Right forelimb (tissue), 1 donor: ENCODE measurements at places on chromosomes 11 and 22.

DNA sequence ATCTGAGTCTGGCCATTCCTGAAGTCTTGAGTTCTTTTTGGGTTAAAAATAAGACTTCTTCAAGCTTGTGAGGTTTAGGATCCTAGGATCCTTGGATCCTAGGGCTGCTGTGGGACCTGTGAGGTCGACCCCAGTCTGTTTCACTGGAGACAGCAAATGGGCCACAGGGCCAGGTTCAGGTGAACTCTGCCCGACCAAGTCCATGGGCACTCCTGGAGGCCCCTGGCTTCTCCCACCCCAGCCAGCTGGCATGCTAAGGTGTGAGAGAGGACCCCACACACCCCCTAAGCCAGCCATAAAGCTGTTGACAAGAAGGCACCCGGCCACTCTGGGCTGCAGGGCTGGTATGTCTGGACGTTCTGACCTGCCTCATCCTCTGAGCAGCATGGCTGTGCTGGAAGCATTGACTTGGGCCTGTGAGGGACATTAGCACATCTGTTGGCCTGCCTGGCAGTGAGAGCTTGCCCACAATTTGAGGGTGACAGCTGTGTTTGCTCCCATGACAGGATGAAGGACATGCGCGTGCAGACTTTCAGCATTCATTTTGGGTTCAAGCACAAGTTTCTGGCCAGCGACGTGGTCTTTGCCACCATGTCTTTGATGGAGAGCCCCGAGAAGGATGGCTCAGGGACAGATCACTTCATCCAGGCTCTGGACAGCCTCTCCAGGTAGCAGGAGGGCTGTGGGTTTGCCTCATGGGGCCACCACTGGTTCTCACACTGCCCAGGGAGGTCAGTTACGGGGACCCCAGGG is 16.0 kb downstream of the CLDN5 start:
- DNase-seq: no peak

DNA sequence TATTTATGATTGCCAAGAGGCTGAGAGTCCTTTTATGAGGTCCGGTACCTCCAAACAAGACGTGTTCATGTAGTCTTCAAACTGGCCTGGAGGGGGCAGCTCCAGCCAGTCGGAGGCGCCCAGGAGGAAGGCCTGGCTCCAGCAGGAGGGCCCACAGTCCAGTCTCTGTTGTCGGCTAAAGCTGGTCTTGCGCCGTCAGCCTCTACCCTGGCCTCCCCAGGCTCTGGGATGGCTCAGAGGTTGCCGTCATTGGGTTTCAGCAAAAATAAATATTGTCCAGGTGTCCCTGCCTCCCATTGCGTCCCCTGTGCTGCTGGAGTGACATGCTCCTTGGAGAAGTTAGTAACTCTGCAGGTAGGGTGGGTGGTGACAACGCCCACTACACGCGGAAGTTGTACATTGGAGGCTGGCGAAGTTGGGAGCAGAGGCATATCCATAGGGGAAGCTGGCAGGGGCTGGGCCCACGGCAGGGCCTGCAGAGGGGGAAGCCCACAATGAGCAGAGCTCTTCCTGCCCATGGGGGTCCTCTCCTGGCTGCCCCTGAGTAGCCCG is 1.0 kb upstream of the SLC25A1 start:
- peak; percentile 79 for DNase-seq

GRCh38 chr11:133834682-133835592 is 10.4 kb downstream of the SPATA19 start:
- peak; percentile 77 for DNase-seq

DNA sequence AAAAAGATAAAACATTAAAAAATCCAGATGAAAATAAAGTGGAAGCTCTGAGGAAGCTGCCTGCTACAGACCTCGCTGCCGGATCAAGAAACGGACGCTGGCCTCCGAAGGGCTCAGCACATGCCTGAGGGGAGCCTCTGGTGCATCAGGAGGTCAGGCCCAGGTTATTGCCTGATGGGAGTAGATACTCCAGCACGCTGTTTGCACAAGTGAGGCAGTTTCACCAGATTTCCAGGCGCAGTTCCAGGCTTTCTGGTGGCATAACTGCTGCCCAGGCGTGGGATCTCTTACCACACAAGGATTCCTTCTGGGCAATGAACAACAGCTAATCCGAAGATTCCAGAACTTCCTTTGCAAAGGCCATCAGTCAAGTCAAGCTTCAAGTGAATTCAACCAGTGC is 154.2 kb downstream of the MPPED1 start:
- no peak for DNase-seq

DNA sequence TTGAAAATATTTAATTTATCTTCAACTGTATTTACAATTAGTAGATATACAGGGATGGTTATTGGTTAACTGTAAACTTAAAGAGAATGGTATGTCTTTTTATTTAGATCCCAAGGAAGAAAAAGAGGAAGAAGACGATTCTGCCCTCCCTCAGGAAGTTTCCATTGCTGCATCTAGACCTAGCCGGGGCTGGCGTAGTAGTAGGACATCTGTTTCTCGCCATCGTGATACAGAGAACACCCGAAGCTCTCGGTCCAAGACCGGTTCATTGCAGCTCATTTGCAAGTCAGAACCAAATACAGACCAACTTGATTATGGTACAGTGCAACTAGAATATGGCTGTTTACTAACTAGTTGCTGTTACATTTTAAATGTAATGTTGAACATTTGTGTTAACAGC is 12.7 kb upstream of the CNTF start:
- no peak for DNase-seq

GRCh38 chr11:34250732-34251588 is 106.8 kb downstream of the ABTB2 start:
- DNase-seq: no peak

GRCh38 chr11:126396965-126397364 is 41.5 kb downstream of the ST3GAL4 start:
- DNase-seq: peak; percentile 36

DNA sequence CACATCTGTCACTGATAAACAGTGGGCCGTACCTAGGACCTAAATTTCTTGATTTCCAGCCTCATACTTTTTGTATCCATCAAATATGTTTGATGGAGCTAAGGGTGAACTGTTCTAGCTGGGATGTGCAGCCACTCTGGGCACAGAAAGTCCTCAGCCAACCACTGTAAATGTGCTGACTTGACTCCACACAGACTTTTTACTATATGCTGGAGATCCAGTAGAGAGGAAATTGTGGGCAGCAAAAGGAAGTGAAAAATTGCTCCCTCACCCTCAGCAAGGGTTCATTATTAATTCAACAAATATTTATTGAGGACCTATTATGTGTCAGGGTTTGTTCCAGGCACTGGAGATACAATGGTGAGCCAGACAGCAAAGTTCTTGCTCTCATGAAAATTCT is 54.2 kb upstream of the AMPD3 start:
- no peak for DNase-seq

DNA sequence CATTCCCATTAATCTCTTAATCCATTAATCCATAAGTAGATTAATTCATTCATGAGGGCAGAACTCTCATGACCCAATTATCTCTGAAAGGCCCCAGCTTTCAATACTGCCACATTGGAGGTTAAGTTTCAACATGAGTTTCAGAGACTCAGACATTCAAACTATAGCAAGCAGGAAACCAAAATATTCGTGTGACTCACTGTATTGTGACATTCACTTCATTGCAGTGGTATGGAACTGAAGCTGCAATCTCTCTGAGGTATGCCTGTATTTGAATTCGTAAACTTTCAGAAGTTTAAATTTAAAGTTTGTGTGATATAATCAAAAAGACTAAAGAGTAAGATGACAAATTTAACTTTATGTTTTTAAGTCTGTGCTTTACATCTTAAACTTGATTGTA is 2.9 kb upstream of the OR52J3 start:
- no peak for DNase-seq

DNA sequence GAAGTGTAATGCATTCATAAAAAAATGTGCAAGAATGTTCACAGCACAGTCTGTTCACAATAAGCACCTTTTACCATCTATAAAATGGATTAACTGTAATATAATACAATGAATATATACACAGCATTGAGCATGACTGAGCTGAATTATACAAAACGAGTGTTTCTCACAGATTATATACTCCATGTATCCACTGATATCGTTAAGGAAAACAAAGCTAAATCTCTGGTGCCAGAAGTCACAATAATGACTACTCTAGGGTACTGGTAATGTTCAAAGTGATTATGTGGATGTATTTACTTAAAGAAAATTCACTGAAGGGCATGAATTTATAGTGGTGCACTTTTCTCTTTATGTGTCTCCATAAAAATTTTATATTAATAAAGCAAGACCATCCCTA is 33.2 kb downstream of the ACAT1 start:
- no peak for DNase-seq

GRCh38 chr11:44634401-44635281 is 69.2 kb downstream of the CD82 start:
- DNase-seq: peak; percentile 66

DNA sequence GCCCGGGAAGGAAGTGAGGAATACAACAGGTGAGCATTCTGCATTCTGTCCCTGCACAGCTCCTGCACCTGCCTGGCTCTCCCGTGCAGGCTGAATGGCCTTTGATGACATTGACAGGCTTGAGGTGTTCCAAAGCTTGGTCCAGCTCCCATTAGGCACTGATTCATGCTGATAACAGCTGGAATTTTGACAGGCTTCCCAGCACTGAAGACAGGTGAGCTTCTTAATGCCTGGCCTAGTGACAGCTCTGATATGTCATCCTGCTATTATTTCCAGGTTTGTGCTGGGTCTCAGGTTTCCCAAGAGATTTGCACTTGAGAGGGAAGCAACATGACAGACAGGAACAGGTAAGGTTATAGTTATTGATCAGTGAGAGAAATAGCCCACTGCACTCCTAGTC is 58.0 kb upstream of the MTNR1B start:
- no peak for DNase-seq
